Melanocyte of skin (primary cell): ENCODE measurements at places on chromosomes 2 and 18. TPM values are rescaled to one million over a fixed set of nuclear protein-coding genes. Genes with fewer than 3 reads are reported as not detected.

Gene HOXD12
- 0.36 TPM in 1 of 2 replicates, not detected in the other for total RNA-seq

Gene HEATR5B
- 20.3 and 40.7 TPM in 2 replicates for total RNA-seq

Gene TPO
- not detected in 2 replicates for total RNA-seq

Gene FBLN7
- total RNA-seq, result 1.00 and 1.2 TPM in 2 replicates
